ENCODE measurements at places on chromosomes 1 and 21.
A peak's percentile ranks its signal among the peaks of the same experiment; 100 is the strongest.

DNA sequence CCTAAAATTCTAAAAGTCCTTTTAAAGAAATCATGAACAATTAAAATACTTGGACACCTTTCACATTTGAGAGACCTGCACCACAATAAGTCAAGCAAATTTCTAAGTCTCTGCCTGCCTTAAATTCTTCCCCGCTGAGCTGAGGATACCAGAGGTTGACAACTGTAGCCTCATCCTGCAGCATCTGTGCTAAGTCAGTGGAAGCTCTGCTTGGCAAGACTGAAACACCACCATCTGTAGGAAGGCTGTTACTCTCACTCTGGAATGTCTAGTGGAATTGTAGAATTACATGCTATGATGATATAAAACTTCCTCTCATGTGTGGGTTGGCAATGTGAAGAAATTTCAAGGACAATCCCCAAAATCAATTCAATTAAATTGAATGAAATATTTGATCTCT lies 1756.5 kb downstream of the NCAM2 start:
- no peaks in the 10 kb centered on the region for H3K4me1 ChIP-seq
- no peak overlapping the region for H3K27ac ChIP-seq
- H3K4me3 ChIP-seq: no peak overlapping the region
- H3K36me3 ChIP-seq: no peaks in the 10 kb centered on the region
- no peaks in the 10 kb centered on the region for H3K27me3 ChIP-seq
- DNase-seq: no peak

GRCh38 chr1:76770979-76771378 lies 96.3 kb upstream of the ST6GALNAC5 start:
- no peaks in the 10 kb centered on the region for H3K36me3 ChIP-seq
- no peak overlapping the region for H3K4me3 ChIP-seq
- no peak for DNase-seq
- H3K4me1 ChIP-seq: no peaks in the 10 kb centered on the region
- no peak overlapping the region for H3K27ac ChIP-seq

DNA sequence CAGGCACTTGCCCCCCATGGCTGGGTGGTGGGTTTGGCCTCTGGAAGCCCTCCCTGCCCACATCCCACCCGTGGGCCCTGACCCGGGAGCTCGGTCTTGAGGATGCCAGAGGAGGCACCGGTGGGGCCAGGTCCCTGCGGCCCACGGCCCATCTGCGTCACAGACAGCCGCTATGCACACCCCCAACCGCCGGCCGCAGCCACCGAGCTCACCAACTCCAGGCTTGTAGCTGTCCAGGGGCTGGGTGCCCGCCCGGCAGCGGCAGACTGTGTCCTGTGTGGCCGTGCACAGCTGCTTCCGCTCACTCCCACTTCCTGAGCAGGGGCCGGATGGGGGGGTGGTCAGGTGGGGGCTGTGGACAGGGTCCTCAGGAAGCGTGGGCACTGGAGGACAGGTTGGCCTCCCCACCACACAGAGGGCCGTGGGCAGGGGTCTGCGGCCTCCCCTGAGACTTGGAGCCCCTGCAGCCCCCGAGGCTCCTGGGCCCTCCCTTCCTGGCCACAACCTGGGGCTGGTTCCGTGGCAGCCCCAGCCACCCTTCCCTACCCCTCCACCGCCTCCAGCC lies 1.1 kb downstream of the TNFRSF4 start:
- peak overlapping the region; percentile 84 for H3K27ac ChIP-seq
- peak overlapping the region; percentile 81 for H3K4me3 ChIP-seq
- peak; percentile 87 for DNase-seq

GRCh38 chr1:172826096-172826741 lies 167.3 kb downstream of the FASLG start:
- H3K4me3 ChIP-seq: no peak overlapping the region
- no peak overlapping the region for H3K27ac ChIP-seq
- H3K4me1 ChIP-seq: peaks cover 4% of the 10 kb centered on the region
- DNase-seq: no peak
- no peaks in the 10 kb centered on the region for H3K36me3 ChIP-seq
- H3K27me3 ChIP-seq: peaks cover 28% of the 10 kb centered on the region

DNA sequence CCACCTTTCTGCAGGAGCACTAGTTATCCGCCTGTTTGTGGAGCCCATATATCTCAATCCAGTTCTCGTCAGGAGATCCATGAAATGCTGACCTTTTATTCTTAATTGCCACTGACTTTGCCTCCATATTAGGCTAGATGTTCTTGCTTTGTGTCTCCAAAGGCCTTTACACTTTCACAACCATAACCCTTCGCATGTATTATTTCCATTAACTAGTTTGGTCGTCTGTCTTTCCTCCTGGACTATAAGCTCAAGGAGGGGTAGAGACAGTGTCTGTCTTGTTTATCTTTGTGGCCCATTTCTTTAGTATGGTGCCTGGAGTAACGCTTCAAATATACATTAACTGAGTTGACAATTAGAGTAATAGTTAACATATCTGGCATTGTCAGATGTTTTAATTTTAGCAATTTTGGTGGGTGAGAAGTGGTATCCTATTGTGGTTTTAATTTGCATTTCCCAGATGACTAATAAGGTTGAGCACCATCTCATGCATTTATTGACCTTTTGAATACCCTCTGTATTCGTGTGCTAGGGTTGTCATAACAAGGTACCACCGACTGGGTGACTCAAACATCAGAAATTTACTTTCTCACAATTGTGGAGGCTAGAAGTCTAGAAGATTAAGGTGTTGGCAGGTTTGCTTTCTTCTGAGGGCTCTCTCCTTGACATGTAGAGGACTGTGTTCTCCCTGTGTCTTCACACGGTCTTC lies 21.7 kb upstream of the IL12RB2 start:
- DNase-seq: no peak
- H3K27me3 ChIP-seq: no peaks in the 10 kb centered on the region
- H3K4me1 ChIP-seq: peaks cover 33% of the 10 kb centered on the region
- H3K36me3 ChIP-seq: peaks cover 4% of the 10 kb centered on the region
- H3K27ac ChIP-seq: peak overlapping the region; percentile 80

DNA sequence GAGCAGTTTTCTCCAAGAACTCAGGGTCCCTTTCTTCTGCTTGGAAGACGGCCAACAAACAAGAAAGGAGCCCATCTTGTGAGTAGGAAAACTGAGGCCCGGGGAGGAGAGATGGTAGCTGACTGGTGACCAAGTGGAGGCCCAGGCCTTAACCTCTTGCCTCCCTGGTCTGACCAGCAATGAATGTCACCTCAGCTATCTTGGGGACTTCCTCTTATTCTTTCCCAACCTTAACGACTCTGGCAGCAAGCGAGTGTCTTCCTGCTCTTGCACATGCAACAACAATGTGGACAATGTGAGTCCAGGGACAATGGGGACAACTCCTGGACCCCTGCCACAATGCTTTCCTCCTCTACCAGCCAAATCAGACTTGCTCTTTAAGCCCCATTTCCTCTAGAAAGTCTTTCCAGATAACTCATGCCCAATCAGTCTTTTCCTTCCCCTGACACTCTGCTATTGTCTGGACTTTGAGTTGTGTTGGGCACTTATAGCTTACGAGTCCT lies 12.6 kb downstream of the HSPG2 start:
- H3K27ac ChIP-seq: no peak overlapping the region
- H3K36me3 ChIP-seq: no peaks in the 10 kb centered on the region
- no peak overlapping the region for H3K4me3 ChIP-seq
- H3K4me1 ChIP-seq: no peaks in the 10 kb centered on the region
- DNase-seq: no peak

DNA sequence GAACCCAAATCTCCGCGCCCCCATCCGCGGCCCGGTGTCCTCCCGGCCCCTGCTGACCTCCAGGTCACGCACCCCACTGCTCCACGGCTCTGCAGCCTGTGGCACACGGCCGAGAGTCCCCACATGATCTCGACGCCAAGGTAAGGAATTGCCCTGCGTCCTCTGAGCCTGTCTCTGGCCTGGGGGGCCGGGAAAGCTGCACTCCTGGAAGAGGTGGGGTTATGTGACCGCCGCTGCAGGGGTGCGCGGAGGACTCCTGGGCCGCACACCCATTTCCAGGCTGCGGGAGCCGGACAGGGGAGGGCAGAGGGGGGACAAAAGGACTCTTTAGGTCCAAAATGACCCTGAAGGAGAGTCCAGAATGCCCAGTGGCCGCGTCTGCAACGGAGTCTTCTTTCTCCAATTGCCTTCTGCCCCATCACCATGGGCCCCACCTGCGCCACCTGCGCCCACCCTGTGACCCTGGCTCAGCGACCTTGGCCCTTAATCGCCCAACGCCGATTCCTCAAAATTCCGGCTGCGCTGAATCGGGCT lies 997 bp upstream of the SIM2 start:
- peaks cover 11% of the 10 kb centered on the region for H3K4me1 ChIP-seq
- no peaks in the 10 kb centered on the region for H3K36me3 ChIP-seq
- H3K27me3 ChIP-seq: peaks cover 67% of the 10 kb centered on the region
- no peak overlapping the region for H3K4me3 ChIP-seq

- H3K4me1 ChIP-seq: peaks cover 12% of the 10 kb centered on the region
- H3K4me3 ChIP-seq: no peak overlapping the region
- no peaks in the 10 kb centered on the region for H3K27me3 ChIP-seq
- peaks cover 23% of the 10 kb centered on the region for H3K36me3 ChIP-seq
These were observed 34.6 kb downstream of the RUNX3 start for GRCh38 chr1:24895511-24895910.

GRCh38 chr1:18668750-18669404 lies 38.2 kb downstream of the PAX7 start:
- no peaks in the 10 kb centered on the region for H3K36me3 ChIP-seq
- H3K27me3 ChIP-seq: peaks cover 5% of the 10 kb centered on the region
- H3K27ac ChIP-seq: no peak overlapping the region
- H3K4me3 ChIP-seq: no peak overlapping the region
- peaks cover 2% of the 10 kb centered on the region for H3K4me1 ChIP-seq

GRCh38 chr1:2151252-2151651 lies 43.3 kb downstream of the FAAP20 start:
- peaks cover 3% of the 10 kb centered on the region for H3K4me1 ChIP-seq
- H3K36me3 ChIP-seq: no peaks in the 10 kb centered on the region
- no peak overlapping the region for H3K4me3 ChIP-seq

DNA sequence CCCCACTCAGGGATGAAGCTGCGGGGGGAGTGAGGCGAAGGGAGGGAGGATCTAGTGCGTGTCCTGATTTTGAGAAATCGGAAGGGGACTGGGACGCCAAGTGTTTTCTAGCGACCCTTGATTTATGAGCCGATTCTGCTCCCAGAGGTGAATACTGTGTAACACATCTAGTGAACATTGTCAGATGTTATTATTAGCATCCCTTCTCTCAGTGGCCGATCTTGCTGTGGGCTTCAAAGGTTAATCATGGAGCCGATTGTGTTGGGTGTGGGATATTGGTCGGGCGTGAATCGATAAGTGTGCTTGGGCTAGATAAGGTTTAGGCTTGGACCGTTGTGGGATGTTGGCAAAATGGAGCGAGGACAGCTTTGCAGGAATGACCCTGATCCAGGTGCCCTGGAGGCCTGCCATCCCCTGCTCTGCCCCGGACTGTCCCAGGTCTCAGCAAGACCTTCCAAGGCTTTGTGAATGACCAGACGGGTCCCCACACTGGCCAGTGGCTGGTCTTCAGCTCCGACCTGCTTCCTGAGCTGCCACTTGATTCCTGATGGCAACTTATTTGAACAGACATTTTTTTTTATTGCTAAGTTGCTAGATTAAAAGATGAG lies 2.2 kb downstream of the AJAP1 start:
- no peak for DNase-seq
- no peak overlapping the region for H3K27ac ChIP-seq
- H3K4me1 ChIP-seq: no peaks in the 10 kb centered on the region
- peaks cover 50% of the 10 kb centered on the region for H3K27me3 ChIP-seq

DNA sequence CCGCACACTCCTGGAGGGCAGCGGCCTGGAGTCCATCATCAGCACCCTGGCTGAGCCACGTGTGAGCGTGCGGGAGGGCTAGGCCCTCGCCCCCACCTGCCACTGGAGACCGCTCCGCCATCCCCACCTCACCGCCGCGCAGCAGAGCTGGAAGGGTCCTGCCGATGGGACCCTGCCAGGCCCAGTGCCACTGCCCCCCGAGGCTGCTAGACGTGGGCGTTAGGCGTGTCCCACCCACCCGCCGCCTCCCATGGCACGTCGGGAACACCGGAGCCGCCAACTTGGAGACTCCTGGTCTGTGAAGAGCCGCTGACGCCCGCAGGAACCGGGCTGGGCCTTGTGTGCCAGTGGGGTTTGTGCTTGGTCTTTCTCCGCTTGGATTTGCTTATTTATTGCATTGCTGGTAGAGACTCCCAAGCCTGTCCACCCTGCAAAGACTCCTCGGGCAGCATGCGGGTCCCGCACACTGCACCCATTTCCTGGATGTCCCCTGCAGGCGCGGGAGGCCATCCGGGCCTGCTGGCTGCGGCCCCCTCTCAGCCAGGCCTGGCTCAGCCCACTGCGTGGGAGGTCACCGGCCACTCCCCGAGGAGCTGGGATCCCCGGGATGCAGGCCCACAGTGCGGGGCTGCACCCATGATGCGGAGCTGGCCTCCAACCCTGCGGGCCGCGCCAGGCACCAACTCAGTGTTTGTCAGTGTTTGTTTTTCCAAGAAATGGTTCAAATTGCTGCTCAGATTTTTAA lies 6.0 kb downstream of the LY9 start:
- no peak for DNase-seq
- peaks cover 48% of the 10 kb centered on the region for H3K4me1 ChIP-seq
- H3K27ac ChIP-seq: no peak overlapping the region

DNA sequence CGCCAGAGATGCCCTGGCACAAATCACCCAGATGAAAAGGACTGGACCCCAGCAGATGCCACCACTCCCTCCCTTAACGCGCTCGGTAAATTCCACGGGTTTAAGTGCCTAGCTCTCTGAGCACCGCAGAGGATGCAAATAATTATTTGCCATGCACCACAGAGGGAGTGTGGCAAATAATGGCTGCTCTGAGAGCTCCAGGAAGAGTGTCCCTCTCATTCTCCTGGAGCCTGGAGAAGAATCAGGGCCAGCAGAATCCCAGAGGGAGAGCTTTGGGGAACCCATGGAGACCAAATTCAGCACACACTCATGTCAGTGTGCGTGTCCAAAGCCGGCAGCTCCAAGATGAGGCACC lies 667 bp downstream of the HHIPL2 start:
- DNase-seq: no peak
- H3K4me1 ChIP-seq: no peaks in the 10 kb centered on the region
- H3K27me3 ChIP-seq: peaks cover 8% of the 10 kb centered on the region

DNA sequence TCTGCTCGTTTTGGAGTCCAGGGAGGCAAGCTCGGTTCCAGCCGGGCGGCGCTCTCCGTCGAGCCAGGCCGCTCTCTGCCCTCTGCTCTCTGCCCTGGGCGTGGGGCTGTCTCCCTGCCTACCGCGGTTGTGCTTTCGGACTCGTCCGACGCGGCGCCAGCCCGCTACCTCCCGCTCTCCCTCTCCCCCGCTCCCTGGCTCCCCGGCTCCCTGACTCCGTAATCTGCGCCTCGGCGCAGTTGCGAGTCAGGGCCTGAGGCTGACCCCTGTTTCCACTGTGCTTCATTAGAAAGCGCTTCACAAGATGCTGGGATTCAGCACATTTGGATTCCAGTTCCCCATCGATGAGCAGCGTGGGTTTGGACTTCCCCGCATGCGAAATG lies 2.2 kb downstream of the SOX13 start:
- peaks cover 71% of the 10 kb centered on the region for H3K27me3 ChIP-seq
- H3K4me1 ChIP-seq: peaks cover 9% of the 10 kb centered on the region
- no peak overlapping the region for H3K27ac ChIP-seq
- DNase-seq: no peak
- peak overlapping the region; percentile 72 for H3K4me3 ChIP-seq
- H3K36me3 ChIP-seq: no peaks in the 10 kb centered on the region

GRCh38 chr1:67766141-67766978 lies 66.9 kb downstream of the GNG12 start:
- peak; percentile 82 for DNase-seq
- no peaks in the 10 kb centered on the region for H3K36me3 ChIP-seq
- peak overlapping the region; percentile 7 for H3K4me3 ChIP-seq
- peaks cover 27% of the 10 kb centered on the region for H3K27me3 ChIP-seq
- H3K27ac ChIP-seq: no peak overlapping the region
- peaks cover 12% of the 10 kb centered on the region for H3K4me1 ChIP-seq

- H3K27me3 ChIP-seq: peaks cover 55% of the 10 kb centered on the region
- peak overlapping the region; percentile 51 for H3K4me3 ChIP-seq
- no peaks in the 10 kb centered on the region for H3K36me3 ChIP-seq
- peaks cover 15% of the 10 kb centered on the region for H3K4me1 ChIP-seq
These were observed 5.7 kb downstream of the TAL1 start for GRCh38 chr1:47226121-47226838.
